Mucosa of gallbladder (tissue), 1 donor: ENCODE measurements at places on chromosomes 1 and 21.

GRCh38 chr1:46554597-46555381 lies 3.3 kb upstream of the KNCN start:
- no peak for DNase-seq

DNA sequence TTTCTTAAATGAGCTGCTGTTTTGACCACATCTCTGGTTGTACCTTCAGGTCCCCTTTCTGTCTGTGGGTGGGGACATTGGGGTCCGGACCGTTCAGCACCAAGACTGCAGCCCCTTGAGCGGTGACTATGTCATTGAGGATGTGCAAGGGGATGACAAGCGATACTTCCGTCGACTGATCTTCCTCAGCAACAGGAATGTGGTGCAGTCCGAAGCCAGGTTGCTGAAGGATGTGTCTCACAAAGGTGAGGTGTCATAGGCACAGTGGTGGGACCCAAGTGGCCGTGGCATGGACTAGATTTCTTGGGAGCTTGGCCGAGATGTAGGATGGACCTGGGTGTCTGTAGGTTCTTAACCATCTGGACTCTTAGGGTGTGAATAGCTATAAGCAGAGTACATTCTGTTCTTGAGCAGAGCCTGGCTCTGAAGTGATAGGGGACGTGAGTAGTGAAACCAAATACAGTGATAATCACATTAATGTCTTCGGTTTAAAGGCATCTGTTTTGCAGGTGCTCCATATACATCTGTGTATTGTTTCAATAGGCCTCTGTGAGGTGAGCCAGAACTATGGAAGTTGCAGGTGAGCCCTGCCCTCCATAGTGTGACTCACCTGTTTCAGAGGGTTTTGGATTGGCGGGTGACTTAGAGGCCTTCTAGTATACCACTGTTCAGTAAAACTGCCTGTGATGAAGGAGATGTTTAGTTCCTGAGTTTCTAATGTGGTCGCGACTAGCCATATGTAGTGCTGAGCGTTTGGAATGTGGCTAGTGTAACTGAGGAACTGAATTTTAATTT lies 6.4 kb downstream of the METTL13 start:
- no peak for DNase-seq

DNA sequence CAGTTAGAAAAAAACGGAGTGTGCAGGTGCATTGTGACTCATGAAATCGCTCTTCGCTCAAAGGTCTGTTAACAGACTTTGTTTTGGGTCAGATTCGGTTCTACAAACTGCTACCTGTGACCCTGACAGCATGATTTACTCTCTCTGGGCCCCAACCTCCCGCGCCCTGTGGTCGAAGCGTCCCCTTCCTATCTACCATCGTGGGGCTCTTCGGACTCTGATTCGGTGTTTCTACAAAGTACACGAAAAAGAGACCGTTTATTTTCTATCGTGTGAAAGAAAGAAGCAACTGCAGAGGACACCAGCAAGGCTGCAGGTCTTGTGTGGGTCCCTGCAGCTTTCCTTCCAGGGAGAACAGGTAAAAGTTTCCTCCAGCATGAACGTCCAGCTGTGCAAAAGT lies 29.4 kb upstream of the SLC19A1 start:
- no peak for DNase-seq

- DNase-seq = no peak
These were observed 11.0 kb downstream of the EGLN1 start for GRCh38 chr1:231411036-231411531.

DNA sequence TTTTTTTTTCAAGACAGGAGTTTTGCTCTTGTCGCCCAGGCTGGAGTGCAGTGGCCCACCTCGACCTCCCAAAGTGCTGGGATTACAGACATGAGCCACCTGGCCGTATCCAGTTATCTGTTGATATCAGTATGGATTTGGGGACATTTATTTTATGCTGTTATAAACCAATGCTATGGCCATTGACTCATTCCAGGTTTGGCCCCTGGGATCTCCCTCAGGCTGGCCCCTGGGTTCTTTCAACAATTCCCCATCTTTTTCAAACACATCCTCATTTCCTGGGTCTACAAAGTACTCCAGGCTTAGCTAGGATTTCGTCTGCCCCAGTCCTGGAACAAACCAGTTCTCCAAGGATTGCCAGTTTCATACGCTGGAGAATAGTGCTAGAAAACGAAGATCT lies 44.1 kb downstream of the WDR4 start:
- DNase-seq = no peak

GRCh38 chr1:197152662-197153061 lies 6.2 kb upstream of the ASPM start:
- DNase-seq = no peak

DNA sequence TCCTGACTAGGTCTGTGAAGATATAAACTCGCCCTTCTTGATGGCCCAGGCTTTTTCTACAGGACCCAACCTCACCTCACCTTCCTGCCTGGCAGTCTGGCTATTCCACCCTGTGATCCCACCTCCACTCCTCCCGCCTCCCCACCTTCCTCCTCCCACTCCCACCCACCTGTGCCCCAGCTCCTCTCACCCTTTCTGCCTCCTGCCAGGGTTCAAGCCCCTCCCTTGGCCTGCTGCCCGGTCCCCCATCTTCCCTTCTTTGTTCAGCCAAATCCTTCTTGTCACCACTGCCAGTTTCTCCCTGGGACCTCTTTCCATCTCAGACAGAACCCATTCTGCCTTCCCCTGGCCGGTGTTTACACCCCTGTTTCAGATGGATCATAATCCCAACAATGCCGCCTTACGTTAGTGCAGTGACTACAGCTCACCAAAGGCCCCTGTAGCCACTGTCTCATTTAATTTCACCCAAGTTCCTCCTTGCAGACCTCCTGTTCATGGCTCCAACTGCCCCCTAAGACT lies 127.5 kb upstream of the EDN2 start:
- no peak for DNase-seq

- no peak for DNase-seq
These were observed 267.6 kb upstream of the SGIP1 start for GRCh38 chr1:66266350-66266749.

- DNase-seq = no peak
These were observed 200.6 kb upstream of the HMCN1 start for GRCh38 chr1:185533596-185533995.

- DNase-seq = no peak
These were observed 2.7 kb upstream of the KIAA0040 start for GRCh38 chr1:175195281-175195680.

GRCh38 chr1:202203238-202204039 lies 9.8 kb downstream of the LGR6 start:
- no peak for DNase-seq

GRCh38 chr21:39178421-39178820 lies 4.8 kb downstream of the PSMG1 start:
- no peak for DNase-seq

DNA sequence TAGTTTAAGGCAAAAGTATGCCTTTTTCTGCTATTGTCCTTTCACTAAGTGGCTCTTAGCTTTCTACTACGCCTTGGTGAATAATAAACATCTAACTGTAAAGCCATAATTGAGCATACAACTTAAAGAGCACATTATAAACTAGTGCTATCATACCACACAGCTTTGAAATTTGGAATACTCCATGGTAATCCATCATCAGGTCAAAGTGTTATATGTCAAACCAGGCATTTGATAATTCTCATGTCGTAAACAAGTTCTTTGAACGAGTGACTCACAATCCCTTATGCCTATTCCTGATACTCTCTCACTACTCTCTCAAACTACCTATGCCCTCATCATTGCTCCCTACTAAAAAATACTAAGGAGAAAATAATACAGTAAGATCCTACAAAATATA lies 60.3 kb upstream of the FMN2 start:
- DNase-seq = no peak

GRCh38 chr1:66760506-66760905 lies 8.2 kb downstream of the DYNLT5 start:
- no peak for DNase-seq
